ENCODE measurements at places on chromosomes 6 and 20.

DNA sequence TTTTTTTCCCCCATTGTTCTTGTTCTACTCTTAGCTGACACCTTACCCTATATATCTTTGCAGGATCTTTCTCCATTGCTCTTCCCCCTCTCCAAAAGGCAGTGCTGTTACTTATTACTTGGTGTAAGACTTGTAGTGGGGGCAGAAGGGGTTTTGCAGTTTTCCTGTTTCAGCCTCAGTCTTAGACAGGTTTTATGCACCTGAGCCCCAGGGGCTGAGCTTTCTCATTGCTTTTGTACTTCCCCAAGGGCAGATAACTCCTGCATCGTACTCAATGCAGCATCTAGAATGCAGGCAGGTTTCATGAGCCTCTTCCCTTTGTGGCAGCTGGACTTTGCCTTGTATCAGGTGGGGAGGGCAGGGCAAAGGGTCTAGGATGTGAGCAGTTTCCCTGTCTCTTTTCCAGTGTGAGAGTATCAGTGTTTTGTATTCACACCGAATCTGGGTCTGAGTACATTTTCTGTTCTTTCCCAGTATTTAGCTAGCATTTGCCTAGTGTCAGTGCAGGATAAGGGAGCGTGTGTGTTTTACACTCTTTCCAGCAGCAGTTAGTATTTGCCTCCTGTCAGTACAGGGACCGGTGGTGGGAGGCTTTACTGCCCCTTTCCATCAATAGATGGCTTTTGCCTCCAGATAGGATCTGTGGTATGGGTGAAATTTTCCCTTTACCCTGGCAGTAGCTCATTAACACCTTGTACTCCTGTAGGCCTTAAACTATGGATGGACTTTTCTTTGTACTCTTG lies 19.6 kb downstream of the CYB5R4 start:
- no peak for DNase-seq

DNA sequence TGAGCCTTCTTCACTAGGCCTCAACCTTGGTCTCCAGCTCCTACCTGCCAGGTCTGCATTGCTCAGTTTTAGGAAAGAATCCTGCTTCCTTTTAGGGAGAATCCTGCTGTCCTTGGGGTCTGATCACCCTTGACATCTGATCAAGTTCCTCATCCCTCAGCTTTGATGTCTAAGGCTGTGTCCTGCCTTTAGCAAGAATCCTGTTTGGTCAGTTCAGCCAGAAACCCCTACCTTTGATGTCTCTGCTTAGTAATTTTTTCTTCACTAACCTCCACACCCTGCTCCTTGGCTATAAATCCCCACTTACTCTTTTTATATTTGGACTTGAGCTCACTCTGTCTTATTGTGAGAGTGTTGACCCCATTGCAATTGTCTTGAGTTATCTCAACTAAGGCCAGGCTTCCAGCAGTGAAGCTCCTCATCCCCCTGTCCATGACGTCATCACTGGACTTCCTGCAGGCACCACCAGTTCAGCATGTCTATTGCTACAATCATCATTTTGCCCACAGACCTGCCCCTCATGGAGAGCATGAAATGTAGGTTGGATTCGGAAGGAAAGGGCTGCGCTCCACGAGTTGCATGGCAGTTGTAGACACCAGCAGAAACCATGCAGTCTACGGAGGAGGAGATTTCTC lies 4.7 kb upstream of the CST5 start:
- DNase-seq: no peak

DNA sequence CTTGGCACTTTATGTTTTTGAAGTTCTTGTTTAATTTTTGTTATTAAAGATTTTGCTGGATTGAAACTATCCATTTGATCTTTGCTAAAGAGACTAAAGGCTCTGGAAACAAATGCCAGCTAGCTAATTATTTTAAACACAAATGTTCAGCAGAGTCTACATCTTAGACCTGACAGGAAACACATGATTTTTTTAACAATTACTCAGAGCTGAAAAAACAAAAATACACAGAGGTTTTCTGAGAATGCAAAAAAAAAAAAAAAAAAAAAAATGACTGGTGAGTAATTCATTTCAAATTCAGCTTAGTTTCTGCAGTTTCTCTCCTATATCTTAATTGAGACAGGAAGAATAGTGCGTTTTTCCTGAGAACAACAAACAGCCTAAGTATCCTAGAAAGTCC lies 448.0 kb downstream of the TENT5A start:
- DNase-seq: no peak

DNA sequence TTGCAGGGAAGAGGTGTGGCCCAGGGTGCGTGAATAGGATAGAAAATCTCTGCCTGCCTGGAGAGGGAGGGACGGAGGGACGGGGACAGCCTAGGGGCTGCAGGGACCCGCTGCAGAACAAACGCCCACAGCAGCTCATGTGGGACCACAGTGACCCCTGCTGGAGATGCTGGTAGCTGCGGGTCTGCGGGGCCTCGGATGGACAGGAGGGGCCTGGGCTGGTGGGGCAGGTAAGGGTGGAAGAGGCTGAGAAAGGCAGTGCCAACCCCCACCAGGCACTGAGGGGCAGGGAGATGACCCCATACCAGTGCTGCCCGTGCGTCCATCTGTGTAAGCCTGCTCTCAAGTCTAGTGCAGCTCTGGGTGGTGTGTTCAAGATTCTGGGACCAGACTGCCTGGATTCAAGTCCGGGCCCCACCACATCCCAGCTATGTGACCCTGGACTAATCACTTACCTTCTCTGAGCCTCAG lies 39.4 kb downstream of the KIAA1755 start:
- DNase-seq: no peak

Data from cortex of kidney (tissue), 1 donor.